ENCODE measurements at places on chromosomes 5 and 9.

GRCh38 chr9:70106571-70106970 lies 62.9 kb downstream of the MAMDC2 start:
- DNase-seq = no peak

- no peak for DNase-seq
These were observed 51.8 kb downstream of the WDR36 start for GRCh38 chr5:111143910-111144309.

DNA sequence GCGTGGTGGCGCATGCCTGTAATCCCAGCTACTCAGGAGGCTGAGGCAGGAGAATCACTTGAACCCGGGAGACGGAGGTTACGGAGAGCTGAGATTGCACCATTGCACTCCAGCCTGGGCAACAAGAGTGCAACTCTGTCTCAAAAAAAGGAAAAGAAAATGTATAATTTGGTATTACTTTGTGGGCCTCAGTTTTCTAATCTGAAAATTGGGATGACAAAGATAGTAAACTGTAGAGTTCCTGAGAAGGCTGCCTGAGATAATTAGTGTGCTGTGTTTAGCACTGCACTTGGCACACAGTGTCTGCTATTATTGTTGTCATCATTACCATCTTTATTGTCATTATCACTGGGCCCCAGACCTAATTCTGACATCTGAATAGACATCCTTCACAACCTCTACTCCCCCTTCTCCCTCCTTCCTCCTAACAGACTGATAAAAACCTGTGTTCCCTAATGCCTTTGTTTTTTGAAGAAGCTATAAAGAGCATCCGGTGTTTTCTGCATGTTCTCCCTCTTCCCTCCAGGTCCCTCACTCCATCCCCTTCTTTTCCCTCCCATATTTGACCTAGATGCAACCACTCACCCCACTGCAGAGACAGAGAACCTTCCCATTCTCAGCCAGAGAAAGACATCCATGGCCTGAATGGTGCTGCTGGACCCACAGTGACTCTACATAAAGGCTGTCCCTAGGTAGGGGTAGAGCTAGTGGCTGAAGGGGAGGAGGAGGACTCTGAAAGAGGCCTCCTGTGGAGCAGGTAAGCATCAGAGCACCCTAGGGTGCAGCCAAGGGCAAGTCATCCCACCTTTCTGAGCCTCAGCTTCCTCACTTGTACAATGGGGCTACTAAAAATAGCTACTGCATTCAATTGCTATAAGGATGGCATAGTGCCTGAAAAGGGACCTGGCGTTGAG lies 15.7 kb upstream of the CYSTM1 start:
- DNase-seq = no peak

DNA sequence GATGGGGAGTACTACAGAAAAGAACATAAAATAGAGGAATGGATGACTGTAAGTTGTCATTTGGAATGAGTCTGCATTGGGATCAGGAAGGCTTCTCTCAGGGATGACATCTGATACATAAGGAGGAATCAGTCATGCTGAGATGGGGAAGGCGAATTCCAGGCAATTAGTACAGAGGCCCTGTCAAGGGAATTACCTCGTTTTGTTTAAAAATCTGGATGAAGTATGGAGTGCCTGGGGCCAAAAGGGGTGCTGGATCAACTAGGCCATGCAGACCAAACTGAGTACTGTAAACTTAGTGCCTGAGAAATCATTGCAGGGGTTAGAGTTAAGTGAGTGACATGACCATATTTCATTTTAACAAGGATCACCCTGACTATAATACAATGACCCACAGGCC lies 30.5 kb downstream of the JAKMIP2 start:
- no peak for DNase-seq

GRCh38 chr9:75490326-75490725 lies 400.1 kb upstream of the PCSK5 start:
- DNase-seq = no peak

GRCh38 chr5:89582768-89583339 lies 699.9 kb upstream of the MEF2C start:
- DNase-seq = no peak

DNA sequence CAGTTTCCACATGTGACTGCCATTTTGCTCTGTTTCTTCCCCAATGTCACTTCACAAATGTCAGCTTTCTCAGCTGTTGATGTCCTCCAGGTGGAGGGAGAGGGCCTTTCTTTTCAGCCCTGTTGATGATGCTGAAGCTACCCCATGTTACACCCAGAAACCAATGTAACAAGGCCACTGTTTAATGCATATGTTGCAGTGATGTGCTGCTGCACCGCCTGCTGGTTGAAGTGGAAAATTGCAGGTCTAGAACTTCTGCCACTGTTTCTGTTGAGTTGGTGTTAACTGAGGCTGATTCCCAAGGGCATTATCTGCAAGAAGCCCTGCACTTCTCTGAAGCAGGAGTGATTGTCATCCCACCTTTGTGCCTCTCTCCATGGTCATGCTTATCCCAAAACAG lies 428.4 kb downstream of the KDM4C start:
- no peak for DNase-seq

DNA sequence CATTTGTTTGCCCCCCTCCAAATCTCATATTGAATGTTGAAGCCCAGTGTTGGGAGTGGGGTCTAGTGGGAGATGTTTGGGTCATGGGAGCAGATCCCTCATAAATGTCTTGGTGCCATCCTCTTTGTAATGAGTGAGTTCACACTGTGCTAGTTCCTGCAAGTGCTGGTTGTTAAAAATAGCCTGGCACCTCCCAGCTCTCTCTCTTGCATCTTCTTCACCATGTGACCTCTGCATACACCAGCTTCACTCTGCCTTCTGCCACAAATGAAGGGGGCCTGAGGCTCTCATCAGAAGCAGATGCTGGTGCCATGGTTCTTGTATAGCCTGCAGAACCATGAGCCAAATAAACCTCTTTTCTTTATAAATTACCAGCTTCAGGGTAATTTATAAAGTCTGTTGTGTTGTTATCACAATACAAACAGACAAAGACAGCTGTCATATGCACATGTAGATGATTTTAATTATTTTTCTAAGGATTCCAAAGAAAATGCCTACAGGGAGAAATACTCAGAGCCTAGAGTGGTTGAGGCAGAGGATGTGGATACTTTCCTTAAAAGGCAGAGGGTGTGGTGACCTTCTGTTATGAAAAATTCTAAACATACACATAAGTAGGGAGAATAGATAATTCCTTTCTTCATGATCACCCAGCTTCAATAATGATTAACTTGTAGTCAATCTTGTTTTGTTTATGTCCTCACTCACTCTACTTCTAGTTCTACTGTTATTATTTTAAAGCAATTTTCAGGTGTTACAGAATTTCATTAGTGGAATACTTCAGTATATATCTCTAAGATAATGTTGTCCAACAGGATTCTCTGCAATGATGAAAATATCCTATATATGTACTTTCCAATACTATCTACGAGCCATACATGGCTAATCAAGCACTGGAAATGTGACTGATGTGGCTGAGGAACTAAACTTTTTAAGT lies 75.1 kb upstream of the RANBP6 start:
- DNase-seq = no peak

- no peak for DNase-seq
These were observed 42.4 kb upstream of the GGTA1 start for GRCh38 chr9:121542025-121542424.

DNA sequence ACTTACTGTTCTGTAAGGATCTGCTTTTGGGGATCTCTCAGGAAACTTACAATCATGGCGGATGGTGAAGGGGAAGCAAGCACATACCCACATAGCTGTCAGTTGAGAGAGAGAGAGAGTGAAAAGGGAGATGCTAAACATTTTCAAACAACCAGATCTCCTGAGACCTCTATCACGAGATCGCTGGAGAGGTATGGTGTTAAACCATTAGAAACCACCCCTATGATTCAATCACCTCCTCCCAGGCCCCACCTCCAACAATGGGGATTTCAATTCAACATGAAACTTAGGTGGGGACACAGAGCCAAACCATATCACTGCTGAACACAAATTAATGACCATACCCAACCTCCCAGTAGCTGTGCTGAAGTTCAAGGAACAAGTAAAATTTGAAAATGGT lies 48.2 kb upstream of the PRDM9 start:
- no peak for DNase-seq

GRCh38 chr5:143131972-143132371 lies 271.5 kb downstream of the NR3C1 start:
- DNase-seq = no peak

DNA sequence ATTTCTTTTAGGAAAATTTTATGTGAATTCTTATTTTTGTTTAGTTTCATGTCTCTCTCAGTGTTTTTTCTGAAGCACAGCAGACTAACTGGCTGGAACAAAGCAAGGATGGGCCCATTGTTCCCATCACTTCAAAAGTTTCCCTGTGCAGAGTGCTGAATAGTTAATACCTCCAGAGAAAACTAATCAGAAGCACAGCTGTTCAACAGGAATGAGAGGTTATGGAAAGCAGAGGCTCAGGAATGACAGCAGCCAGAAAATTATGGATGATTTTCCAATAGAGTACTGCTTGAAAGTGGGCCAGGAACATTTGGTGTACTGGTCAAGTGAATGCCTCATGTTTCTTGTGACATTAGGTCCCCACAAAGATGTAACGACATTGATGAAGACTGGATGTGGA lies 173.0 kb upstream of the TARS1 start:
- no peak for DNase-seq

GRCh38 chr5:158224253-158224652 lies 365.3 kb upstream of the CLINT1 start:
- DNase-seq = no peak

Data from CMK (cell line).